ENCODE measurements at places on chromosomes 3 and 15.

- no peak for DNase-seq
Observed at GRCh38 chr3:185820973-185821758, 3.7 kb downstream of the IGF2BP2 start.

- DNase-seq = no peak
Observed at GRCh38 chr3:17580901-17581300, 161.5 kb downstream of the TBC1D5 start.

DNA sequence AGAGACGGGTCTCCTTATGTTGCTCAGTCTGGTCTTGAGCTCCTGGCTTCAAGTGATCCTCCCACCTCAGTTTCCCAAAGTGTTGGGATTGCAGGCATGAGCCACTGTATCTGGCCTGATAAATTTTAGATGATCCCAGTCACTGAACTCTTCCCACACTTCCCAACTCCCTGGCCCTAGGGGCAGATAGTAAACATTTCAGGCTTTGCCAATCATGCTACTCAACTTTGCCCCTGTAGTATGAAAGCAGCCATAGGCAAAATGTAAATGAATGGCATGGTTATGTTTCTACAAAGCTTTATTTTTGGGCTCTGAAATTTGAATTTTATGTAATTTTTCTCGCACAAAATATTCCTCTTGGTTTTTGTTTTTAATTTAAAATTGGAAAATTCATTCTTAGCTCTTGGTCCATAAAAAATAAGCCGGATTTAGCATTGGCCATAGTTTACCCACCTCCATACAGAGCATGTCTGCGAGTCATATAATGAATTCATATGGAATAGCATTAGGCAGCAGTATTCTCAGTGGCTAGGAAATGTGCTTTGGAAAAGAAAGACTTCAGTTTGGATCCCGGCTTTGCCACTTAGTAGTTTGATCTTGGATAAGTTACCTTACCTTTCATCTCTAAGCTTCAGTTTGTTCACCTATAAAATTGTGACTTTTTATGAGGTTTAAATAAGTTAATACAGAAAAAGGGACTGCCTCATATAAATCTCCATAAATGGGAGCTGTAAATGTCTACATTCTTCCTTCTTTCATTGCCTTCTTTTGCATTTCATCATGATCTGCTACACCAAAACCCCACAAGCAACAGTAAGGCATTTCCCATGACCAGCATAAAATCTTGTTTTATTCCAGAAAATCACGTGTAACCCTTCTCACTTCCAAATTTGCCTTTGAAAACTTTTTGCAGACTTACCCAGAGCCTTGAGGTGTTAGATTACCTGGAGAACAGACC lies 360.3 kb upstream of the TPM1 start:
- DNase-seq = no peak

- DNase-seq = no peak
Observed at GRCh38 chr3:190384309-190384756, 3.6 kb upstream of the CLDN16 start.

DNA sequence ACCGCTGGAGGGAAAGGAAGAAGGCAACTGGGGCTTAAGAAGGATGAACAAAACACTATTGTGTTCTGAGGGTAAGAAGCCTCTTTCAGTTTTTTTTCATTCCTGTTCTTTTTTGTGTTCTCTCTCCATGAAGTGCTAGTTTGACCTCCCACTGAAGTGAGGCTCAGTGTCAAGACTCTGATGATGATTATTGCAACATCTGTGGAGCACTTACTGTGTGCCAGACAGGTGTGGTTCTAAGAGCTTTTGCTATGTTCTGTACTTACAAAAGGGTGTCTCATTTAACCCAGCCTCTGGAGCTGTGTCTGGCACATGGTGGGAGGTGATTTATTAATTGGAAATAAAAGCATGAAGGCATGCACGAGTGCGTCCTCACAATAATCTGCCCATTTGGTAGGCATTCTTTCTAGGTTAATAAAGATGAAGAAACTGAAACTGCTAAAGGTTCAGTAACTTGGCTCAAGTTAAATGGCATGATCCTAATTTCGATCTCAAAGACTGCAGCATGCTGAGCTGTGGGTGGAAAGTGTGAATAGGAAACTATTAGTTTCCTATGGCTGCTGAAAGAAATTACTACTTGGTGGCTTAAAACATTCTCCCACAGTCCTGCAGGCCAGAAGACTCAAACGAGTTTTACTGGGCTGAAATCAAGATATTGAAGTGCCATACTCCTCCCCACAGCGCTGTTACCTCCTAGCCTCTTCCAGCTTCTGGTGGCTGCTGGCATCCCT lies 38.5 kb upstream of the VEPH1 start:
- DNase-seq = no peak

DNA sequence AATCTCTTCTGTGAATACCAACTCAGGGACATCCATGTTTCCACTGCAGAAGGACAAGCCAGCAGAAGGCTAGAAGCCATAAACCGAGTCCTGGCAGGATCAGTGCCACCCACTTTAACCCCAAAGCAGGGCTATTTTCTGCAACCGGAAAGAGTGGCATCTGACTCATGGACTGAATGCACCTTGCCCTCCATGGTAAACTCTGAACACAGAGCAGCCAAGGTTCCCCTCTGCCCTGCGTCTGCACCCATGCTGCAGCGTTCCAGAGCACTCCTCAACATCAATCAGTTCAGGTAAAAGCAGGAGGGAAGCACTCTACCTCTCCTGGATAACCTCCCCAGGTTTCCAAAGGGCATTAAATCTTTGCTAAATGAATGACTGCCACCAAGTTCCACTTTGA lies 801 bp upstream of the NGRN start:
- DNase-seq = peak; percentile 11

DNA sequence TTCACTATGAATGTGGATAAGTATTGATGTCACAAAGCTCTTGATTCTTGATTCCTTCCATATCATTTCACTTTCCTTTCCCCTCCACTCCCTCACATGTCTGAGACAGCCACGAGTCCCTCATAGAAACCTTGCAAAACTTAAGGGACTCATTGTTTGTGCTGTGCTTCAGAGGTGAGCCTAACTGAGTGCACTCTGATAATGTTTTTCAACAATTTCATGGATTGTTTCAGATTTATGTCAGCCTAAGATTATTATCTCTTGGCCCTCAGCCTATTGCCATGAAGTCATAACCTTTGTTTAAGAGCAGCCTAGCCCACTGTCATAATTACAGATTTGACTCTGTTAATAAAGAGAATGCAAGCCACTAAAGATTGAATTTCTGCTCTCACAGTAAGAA lies 363.6 kb downstream of the MECOM start:
- DNase-seq = no peak

GRCh38 chr3:55406696-55407425 lies 80.2 kb downstream of the WNT5A start:
- DNase-seq = no peak

DNA sequence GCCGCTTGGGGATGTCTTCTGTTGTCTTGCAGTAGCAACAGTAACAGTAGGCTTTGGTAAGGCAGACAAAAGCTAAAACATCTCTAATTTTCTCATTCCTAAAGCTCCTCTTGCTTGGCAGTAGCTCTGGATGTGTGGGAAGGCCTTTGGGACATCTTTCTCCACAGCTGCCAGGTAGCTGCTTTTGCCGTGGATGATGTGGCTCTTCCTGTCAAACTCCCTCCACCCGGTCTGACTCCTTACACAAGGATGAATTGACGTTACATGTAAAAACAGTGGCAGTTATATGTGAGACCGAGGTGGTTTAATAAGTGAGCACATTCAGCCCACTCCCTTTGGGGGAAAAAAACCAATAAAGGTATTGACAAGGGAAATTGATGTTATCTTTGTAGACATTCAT lies 309.1 kb downstream of the TUSC7 start:
- no peak for DNase-seq

GRCh38 chr3:170634663-170635384 lies 48.9 kb upstream of the SLC7A14 start:
- no peak for DNase-seq

DNA sequence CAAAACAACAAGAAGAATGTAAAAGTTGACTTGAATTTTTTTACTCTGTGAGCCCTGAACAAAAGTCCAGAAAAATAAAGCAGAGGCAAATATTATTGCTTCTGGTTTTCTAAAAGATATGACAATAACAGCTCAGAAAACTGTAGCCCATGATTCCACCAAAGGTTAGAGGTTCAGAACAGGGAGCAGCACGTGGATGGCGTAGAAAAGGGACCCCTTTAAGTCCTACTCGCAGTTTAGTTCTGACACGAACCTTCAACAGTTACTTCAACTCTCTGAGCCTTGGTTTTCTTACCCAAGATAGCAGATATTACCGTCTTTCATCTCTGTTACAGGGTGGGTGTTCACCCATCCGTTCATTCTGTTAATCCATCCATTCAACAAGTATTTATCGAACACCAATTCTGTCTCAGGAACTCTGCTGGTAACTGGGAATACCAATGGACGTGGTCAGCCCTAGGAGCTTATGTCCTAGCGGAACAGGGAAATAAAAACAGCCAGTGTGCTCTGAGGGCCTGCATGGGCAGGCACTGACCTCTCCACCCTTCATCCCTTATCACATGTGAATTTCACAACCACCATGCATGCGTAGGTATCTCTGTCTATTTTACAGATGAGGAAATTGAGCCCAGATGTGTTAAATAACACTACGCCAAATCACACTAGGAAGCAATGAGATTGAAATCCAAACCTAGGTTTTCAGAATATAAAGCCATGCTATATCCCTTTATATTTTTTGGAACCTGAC lies 274.2 kb upstream of the ICE2 start:
- DNase-seq = no peak

DNA sequence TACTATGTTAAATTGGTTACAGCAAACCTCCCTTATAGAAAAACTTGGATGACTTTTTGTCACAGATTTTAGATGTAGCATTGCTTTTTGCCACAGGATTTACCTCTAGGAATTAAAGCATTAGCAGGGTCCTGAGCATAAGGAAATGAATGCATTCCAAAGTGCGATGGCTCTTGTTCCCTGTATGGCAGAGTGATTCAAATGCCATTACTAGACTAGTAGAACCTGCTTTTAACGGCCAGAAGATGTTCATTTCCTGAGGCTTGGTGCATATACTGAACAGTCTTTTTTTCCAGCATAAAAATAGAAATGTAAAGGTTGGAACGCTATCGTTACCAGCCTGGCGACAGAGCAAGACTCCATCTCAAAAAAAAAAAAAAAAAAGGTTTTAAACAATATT lies 59.4 kb downstream of the WNT5A start:
- no peak for DNase-seq

GRCh38 chr15:80026754-80027153 lies 32.7 kb upstream of the ZFAND6 start:
- no peak for DNase-seq

DNA sequence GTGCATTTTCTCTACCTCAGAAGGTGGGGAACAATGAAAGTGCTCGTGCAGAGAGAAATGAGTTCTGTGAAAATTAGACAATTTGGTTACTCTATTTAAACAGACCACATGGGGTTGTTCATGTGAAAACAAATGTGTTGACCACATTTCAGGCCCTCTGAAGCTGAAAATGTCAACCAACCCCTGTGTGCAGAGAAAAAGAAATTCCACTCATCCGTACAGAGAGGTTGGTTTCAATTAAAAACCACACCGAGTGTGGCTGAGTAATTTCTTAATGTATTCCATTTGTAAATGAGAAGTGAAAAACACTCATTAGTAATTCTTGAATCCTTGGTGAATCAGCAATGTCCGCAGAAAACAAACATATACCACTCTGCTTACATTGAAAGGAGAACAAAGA lies 46.9 kb upstream of the SLC7A14 start:
- no peak for DNase-seq

DNA sequence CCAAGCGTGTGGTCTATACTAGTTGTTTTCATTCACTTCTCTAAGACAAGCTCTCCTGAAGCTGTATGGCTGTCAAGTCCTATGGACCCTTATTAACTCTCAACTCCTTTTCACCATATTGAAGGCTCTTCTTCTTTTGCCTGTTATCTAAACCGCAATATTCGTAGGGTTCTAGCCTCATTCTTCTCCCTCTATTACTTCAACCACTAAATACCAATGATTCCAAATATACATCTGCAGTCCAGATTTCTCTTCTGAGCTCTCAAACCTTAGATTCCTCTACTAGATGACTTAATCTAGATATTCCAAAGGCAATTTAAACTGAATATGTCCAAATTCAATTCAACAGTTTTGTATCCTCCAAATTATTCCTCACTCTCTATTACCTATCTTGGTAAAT lies 24.6 kb downstream of the AQR start:
- DNase-seq = no peak

DNA sequence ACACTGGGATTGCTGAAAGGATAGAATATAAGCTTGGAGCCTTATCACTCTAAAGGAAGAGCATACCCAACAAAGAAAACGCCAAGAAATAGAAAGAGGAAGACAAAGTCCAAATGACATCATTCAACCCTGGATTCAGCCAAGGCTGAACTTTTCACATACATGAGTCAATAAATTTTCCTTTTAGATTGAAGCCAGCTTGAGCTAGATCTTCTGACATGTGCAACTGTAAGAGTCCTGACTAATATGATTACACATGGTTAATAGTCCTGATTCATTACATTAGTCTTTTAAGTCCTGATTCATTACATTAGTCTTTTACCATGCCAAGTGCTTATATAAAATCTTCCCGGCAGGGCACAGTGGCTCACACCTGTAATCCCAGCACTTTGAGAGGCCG lies 13.6 kb upstream of the DENND6A start:
- no peak for DNase-seq

DNA sequence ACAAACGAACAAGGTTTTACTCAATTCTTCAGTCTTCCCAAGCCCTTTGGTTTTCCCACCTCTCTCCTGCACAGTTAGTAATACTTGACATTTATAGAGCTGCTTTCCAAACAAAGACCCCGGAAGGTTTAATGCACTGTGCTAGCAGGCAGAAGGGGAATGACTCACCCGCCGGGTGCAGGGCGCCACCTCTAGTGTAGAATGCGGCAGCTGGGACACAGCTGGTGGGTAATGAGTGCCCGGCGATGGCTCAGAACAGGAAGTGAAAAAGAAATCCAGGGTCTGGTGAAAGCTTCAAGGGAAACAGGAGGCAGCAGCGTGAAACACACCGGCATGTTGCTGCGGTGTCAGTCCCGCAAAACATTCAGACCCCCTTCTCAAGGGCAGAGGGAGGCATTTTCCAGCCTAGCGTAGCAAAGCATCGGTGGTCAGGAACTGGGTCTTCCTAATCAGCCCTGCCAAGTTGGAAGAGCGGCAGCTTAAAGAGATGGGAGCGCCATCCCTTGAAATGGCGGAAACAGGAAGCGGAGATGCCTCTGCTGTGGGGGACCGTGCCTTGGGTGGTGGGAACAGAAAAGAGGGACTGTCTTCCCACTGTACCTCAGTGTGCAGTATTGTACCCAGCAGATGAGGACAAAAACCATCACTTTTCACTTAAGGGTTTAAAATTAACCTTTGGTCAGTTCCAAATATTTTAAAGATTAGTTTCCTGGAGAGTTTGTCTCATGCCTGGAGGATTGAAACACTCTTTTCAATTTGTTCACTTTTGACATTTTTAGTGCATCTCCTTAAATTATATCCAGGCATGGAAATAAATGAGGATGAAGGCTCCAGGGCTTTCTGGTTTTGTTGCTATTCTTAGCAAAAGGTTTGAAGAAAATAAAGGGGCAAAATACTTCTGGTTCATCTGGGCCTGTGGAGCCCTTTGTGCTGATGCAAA lies 160.7 kb upstream of the MCTP2 start:
- DNase-seq = no peak

- DNase-seq = no peak
Observed at GRCh38 chr3:134677196-134677986, 26.6 kb upstream of the KY start.

- DNase-seq = no peak
Observed at GRCh38 chr3:173970281-173970680, 572.7 kb downstream of the NLGN1 start.
